ENCODE measurements at places on chromosomes 6 and 20.

- DNase-seq = no peak
Observed at GRCh38 chr6:12715437-12715836, 1.1 kb upstream of the PHACTR1 start.

DNA sequence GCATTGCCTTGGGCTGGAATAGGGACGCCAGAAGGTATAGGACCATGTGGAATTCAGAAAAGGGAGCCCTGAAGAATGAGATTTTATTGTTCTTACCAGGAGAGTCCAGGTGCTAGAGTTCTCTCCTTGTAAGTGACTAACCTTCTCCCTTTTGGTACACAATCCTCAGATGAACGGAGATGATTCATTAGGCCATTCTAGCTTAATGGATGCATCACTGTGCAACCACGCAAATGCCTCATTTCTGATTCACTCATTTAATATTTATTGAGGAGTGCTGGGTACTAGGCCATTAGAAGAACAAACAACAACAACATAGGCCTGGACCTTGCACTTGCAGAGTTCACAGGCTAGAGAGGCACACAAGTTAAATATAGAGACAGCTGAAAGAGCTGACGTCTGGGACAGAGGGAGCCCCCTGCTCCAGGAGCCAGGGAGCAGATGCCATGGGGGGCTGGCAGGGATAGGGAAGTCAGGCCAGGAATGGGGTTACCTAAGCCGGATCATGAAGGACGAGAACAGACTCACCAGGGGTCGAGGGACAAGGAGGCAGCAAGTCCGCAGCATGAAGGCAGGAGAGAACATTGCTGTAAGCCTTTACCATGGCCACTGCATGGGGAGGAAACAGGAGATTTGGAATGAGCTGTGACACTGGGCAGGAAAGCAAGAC lies 179.5 kb upstream of the AKAP12 start:
- DNase-seq = no peak

DNA sequence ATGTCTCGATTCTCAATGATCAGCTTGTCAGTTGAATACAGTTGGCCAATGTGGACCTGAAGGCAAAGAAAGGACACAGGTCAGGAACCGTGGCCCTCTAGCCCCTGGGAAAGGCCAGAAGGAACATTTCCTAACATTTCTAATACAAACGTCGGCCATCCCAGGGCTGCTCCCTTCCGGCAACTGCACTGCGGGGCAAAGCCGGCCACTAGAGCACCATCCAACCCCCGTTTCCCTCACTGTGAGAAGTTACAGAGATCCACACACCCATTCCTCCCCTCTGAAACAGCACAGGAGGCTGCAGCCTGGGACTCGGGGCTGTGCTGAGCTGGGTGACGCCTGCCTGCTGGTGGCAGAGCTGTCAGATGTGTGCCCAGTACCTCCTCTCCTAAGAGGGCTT lies 24.3 kb downstream of the PPP1R3G start:
- no peak for DNase-seq

DNA sequence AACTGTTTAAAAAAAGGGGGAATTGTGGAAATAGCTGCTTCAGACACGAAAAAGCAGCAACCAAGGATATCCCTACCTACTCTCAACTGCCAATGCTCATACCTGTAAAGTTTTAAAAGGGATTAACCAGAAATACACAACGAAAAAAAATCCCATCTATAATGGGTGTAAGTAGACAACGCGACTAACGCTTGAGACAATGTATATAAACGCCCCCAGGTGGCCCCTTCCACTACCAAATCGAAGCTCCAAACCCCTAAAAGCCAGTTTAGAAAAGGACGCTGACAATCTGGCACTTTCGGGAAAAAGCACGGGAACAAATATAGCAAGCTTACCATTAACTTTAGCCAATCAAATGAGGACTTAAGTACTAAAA lies 94.5 kb upstream of the BTN3A2 start:
- no peak for DNase-seq

- DNase-seq = no peak
Observed at GRCh38 chr6:105644073-105644489, 241.2 kb upstream of the PREP start.

- no peak for DNase-seq
Observed at GRCh38 chr6:1131285-1132079, 180.4 kb upstream of the FOXQ1 start.

GRCh38 chr20:59322585-59323454 lies 22.4 kb downstream of the EDN3 start:
- DNase-seq = no peak

DNA sequence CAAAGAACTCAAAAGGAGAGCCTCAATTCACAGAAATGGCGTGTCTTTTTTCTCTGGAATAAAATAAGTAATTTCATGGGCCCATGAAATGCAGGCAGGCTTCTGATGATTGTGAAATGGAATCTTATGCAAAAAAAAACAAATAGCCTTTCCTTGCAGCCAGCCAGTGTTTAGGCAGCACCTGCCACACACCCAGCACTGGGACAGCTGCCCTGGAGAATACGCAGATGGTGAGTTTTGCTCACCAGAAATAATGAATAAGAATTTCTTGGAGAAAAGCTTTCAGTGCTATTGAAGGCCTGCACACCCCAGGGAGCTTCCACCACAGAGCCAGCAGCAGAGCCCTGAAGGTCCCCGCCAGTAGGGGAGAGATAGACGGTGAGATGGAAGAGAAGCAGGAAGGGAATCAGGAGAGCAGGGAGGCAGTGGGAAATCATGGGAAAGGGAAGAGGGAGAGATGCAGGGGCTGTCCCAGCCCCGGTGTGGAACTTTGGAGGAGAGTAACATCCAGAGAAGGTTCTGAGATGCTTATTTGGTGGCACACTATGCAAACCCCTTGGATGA lies 54.9 kb downstream of the PXDC1 start:
- DNase-seq = no peak

GRCh38 chr6:38239719-38240451 lies 399.8 kb downstream of the BTBD9 start:
- DNase-seq = no peak

DNA sequence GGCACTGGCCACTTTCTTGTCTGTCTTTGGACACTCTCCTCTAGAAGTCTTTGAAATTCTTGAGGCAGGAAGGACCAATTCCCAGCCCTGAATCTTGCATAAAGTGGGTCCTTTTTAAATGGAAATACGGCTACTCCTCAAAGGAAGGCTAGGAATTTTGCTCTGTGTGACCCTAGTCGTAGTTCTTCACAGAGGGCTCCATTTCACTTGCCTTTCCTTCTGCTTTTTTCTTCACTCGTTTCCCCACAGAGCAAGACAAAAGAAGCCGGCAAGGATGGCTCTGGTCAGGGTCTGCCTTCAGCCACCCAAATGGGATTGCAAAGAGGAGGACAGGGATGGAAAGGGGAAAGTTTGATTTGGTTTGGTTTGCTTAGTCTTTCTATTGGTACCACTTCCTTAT lies 25.8 kb downstream of the HLA-E start:
- DNase-seq = no peak

DNA sequence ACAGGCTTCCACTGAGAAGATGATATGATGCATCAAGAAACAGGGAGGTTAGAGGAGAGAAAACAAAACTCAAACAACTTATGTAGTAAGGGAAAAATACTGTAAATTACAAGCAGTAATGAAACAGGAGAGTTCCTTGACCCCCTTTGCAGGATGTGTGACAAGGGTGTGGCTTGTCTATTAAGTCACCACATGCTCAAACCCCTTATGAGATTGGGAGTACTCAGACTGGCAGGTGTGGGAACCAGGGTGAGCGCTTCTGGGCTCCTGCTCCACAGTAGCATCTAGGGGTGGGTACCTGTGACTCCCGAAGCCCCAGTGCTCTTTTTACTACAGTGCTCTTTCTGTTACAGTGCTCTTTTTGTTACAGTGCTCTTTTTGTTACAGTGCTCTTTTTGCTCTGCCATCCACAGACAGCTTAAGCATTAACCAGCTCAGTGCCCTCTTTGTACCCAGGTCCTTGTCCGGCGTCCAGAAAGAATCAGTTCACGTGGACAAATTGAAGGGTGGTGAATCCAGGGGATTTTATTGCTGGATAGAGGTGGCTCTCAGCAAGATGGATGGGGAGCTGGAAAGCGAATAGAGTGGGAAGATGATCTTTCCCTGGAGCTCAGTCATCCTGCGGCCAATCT lies 28.7 kb downstream of the OLIG3 start:
- DNase-seq = no peak

DNA sequence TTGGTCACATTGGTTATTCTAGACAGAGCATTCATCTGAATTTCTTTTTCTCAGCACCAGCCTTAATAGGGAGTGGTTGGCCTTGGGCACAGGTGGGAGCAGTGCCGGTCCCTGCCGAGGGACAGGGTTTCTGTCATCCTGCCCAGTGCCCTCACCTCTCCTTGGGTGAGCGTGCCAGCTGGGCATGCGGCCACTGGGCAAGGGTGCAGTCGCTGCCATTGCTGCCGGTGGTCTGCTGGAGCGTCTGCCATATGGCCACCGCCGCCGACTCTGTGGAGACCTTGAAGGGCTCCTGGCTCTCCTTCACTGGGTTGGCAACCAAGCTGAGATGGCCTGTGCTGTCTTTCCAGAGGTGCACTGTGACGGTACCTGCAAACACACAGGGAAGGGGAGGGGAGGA lies 16.4 kb upstream of the UQCC2 start:
- DNase-seq = no peak

- DNase-seq = no peak
Observed at GRCh38 chr20:47272893-47273590, 83.5 kb downstream of the ZMYND8 start.

Measured in bone marrow (tissue), 2 donors.